ENCODE measurements at places on chromosomes 1 and 21.
A peak's percentile ranks its signal among the peaks of the same experiment; 100 is the strongest.

DNA sequence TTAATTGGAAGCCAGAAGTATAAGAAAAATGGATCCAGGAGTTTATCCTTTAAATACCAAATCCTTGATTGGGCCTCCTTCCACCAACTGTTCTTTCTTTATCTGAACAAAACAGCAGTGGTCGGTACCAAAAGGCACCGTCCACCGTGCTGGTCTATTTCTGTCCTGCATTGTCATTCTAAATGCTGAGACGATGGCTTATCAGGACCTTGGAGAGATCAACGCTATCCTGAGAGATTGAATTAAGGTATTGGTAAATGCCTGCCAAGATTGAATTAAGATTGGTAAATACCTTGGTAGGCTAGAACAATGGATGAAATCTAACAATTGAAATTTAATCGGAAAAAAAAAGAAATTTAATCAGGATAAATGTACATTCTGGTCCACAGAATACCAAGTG, 73.4 kb upstream of the SOD1 start:
- peak; percentile 5 for DNase-seq

GRCh38 chr1:85584264-85584781, 3.8 kb downstream of the CCN1 start:
- peak; percentile 93 for DNase-seq

GRCh38 chr1:70228670-70229069, 7.5 kb downstream of the SRSF11 start:
- no peak for DNase-seq

GRCh38 chr1:2477309-2477708, 1.2 kb downstream of the PLCH2 start:
- no peak for DNase-seq

GRCh38 chr1:105793536-105794146, 1262.8 kb upstream of the PRMT6 start:
- peak; percentile 21 for DNase-seq

DNA sequence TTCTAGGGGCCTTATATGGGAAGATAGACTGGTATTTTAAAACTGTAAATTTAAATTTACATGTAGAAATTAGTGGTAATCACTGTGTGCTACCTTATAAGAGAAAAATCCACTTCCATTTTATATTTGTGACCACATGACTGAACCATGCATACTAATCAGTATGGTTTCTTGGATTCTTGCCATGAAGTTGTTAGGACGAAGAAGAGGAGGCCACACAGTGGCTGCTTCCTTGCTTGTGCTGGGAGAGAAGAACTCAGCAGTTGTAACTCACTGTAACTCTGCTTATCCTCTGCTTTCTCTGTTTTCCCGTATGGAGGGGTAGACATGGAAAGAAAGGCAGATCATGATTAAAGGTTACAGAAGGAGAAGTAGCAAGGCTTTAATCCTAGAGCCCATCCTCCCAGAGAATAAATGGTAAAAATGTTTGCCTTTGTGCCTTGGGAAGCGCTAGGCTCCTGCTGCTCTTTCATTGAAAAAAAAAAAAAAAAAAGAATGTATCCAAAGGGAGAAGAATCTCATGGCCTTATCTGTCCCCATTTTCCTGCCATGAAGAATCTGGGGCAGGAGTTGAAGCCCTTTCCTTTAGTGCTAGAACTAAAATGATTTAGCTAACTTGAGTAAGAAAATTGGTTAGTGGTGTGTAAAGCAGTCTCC, 32.4 kb downstream of the KCTD3 start:
- peak; percentile 50 for DNase-seq

DNA sequence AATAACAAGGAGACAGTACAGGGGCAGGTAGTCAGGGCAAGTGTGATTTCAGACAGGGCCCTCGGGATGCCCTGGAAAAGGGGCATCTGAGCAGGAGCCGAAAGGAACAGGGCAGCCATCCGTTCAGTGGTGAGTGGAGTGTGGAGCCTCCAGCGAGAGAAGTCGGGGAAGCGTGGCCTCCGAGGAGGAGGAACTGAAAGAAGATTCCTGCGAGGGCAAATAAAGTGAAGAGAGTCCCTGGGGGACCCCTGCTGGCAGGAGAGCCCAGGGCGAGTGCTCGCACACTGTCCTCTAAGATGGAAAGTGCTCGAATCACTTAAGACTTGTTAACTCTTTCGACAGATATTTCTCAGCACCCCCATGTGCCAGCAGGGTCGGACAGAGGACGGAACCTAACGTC, 3.5 kb upstream of the UTS2 start:
- no peak for DNase-seq

DNA sequence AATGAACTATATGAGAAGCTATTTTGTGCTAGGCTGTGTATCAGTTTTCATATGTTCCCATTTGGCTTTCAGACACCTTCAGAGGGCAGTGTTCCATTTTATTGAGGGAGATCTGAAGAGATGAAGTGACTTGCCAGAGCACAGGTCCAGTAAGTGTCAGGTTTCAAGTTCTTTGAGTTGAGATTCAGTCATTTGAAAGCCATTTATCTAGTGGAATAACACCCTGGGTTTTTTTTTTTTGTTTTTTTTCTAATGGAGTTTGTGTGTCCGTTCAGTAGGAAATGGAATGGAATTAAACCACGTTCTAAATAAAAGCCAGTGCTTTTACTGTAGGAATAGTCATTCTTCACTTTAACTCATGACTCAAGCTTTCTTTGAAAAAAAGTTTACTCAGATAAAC, 652.9 kb upstream of the USP24 start:
- peak; percentile 5 for DNase-seq

DNA sequence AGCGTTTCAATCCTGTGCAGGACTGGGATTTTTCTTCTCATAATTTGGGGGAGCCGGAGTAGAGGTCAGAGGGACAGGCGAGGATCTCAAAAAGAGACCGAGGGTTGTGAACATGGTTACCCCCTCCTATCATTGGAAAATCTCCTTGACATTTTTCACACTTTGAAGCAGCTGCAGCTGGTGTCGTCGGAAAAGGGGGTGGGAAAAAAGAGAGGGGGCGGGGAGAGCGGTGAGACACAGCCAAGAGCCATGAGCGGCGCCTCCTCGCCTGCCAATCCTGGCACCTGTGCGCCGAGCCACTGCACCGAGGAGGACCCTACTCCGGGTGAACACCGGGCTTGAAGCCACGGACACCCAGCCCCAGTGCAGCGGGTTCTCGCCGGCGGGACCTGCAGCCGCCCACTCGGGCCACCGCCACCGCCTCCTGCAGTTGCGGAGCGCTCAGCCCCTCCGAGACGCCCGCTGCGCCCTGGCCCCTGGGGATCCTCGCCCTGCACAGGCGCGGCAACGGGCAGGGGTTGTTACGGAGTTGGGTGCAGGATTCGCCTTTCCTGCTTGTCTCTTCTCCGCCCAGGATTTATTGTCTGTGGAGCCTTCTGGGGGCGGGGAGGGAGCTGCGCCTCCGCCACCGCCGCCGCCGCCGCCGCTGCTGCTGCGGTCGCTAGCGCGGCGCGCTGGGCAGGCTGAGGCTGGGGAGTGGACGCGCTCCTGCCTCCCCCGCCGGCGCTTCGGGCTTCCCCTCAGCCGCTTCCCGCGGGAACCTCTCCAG, at the start of gene LRRC7:
LRRC7 (plus strand) TSS at position 271 of the 769 bp plus-strand sequence. CDS start 718 bp downstream, outside the sequence.
- peak; percentile 5 for DNase-seq

DNA sequence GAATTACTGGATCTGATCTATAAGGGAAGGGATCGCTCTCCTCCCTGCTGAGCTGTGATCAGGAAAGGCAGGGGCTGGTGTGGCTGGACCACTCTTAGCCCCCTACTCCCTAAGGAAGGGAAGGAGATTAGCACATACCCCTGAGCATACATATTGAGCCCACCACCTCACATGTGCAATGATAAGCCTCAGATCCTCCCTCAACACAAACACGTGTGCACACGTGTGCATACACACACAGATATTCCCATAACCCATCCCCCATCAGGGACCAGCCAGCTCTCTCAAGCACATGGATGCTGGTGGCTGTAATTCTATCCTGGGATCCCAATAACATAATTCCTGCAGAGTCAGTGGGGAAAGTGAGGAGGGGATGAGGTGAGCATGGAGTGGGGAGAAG, 21.2 kb downstream of the SYT2 start:
- no peak for DNase-seq

DNA sequence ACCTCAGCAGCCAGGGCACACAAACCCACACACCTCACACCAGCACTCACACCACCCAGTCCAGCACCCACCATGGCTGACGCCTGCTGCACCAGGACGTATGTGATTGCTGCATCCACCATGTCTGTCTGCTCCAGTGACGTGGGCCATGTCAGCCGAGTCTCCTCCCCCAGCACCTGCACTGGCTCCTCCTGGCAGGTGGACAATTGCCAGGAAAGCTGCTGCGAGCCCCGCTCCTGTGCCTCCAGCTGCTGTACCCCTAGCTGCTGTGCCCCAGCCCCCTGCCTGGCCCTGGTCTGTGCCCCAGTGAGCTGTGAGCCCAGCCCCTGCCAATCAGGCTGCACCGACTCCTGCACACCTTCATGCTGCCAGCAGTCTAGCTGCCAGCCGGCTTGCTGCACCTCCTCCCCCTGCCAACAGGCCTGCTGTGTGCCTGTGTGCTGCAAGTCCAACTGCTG, at the start of gene KRTAP10-8:
KRTAP10-8 (plus strand) TSS at position 51 of the 458 bp plus-strand sequence; CDS start at position 73, 22 bp downstream.
- no peak for DNase-seq

- DNase-seq: peak; percentile 62
Observed at GRCh38 chr1:53754484-53755312, 15.7 kb upstream of the GLIS1 start.

- no peak for DNase-seq
Observed at GRCh38 chr1:25683177-25683576, 66.6 kb downstream of the MAN1C1 start.

GRCh38 chr21:44450999-44451398, 4.3 kb upstream of the LRRC3 start:
- no peak for DNase-seq

DNA sequence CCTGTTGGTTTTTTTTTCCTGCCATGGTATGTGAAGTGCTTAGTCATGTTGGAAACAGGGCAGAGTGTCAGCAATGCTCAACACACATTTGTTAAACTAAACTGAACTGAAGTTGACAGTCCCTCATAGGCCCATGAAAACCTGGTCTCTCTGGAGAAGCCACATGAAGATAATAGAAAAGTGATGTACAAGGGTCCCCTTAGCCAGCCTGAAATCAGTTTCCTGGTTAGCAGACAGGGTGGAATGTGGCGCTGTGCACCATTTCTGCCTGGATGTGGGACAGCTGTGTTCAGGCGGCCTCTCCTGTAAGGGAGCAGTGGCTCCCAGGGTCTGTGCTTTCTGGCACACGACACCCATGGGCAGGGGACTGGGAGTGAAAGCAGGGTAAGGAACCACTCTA, 9.9 kb upstream of the CHI3L1 start:
- no peak for DNase-seq

DNA sequence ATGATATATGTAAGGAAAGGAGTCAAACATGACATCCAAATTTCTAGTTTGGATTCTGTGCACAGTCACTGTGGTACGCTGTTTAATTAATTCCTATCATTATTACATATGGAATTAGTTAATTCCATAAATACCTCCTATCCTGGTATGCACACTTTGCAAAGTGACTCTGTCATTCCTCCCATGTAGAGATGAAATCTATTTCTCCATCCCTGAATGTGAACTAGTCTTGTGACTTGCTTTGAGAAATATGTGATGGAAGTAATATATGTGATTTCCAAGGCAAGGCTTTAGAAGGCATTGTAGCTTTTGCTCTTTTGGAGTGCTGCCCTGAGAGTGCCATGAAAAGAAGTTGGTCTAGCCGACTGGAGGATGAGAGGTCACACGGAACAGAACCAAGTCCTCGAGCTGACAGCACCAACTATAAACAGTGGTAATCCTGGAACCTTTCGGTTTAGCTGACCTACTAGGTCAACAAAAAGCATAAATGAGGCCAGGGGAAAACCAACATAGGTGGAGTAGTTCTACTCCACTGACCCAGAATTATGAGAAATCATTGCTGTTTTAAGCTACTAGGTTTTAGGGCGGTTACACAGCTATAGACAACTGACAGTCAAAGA, 1.5 kb downstream of the SELENOF start:
- no peak for DNase-seq

DNA sequence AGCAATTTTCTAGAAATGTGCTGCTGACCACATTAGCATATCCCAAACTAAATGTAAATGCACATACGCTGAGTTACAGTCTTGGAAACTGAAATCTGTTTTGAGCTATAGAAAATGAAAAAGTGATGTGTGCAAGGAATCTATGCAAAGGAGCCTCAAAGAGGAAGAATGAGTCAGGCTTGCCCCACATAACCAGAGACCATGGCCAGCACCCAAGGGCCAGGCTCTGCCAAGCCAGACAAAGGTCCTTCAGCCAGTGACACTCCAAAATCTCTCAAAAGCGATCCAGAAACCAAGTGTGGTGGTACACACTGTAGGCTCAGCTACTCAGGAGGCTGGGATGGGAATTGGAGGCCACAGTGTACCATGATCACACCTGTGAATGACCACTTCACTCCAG, 195.2 kb downstream of the TOMM20 start:
- peak; percentile 69 for DNase-seq

DNA sequence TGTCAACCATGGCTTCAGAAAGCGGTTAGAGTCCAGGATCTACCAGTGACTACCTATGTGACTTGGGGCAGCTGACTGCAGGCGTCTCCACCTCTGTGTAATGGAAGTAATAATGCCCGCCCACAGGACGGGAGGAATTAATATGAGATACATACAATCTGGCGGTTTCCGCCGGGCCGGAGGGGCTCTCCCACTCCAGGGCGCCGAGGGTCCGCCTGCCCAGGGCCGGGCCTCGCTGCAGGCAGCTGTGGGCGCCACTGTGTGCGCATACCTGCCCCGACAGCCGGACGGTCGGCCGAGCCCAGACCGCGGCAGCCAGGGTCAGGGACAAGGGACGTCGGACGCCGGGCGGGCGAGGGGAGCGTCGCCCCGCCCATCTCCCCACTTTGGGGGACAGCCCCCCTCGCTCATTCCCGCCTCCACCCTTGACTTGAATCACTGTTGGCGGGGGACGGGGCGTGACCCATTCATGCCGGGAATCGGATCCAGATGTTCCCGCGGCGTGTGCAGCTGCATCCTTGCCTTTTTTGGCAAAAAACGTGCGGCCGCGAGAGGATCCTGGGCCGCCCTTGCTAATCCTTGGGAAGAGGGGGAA, 6.0 kb upstream of the SF3A3 start:
- no peak for DNase-seq

DNA sequence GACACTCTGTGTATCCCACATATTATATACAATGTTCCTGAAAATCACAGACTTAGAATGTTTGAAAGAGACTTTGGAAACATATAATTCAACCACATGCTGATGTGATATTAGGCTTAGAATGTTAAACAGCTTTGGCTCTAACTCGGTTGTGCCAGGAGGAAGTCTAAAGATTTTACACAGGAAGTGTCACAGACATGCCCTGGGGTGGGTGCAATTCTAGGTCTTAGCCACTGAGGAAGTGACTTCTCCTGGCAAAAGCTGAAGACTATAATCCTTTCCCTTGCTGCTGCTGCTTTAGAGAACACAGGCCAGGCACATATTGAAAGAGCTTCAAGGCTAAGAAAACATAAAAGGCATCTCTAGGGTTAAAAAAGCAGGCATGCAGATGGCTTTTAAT, 51.0 kb downstream of the RPL5 start:
- no peak for DNase-seq

- no peak for DNase-seq
Observed at GRCh38 chr21:29389136-29389535, 90.4 kb downstream of the BACH1 start.

Data from lung microvascular endothelial cell (primary cell).